ENCODE measurements at places on chromosomes 3 and 15. TPM values are rescaled to one million over a fixed set of nuclear protein-coding genes. Genes with fewer than 3 reads are reported as not detected.

DNA sequence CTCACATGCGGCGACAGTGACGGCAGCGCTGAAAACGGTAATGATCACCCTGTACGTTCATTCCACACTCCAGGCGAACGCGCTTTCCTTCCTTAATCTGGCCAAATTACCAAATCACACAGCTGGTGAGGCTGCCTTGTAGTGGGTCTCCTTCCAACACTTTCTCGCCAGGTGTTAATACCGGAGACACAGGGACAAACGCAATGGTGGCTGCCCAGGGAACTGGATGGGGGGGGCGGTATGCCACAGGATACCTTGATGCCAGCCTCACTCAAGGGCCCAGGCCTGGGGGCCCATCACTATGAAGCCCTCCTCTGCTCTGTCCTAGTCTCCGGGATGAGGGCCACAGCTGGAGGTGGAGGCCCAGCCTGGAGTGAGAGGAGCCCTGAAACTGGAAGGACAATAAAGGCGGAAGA, 1.4 kb upstream of the CAMK2N2 start:
- no peak overlapping the region for H3K27ac ChIP-seq
- H3K4me3 ChIP-seq, result peak overlapping the region; percentile 91
- no peak for DNase-seq
- peaks cover 6% of the 10 kb centered on the region for H3K4me1 ChIP-seq
- H3K27me3 ChIP-seq, result peaks cover 25% of the 10 kb centered on the region
- H3K36me3 ChIP-seq, result peaks cover 5% of the 10 kb centered on the region

LRTM1 gene
- not detected for total RNA-seq

DNA sequence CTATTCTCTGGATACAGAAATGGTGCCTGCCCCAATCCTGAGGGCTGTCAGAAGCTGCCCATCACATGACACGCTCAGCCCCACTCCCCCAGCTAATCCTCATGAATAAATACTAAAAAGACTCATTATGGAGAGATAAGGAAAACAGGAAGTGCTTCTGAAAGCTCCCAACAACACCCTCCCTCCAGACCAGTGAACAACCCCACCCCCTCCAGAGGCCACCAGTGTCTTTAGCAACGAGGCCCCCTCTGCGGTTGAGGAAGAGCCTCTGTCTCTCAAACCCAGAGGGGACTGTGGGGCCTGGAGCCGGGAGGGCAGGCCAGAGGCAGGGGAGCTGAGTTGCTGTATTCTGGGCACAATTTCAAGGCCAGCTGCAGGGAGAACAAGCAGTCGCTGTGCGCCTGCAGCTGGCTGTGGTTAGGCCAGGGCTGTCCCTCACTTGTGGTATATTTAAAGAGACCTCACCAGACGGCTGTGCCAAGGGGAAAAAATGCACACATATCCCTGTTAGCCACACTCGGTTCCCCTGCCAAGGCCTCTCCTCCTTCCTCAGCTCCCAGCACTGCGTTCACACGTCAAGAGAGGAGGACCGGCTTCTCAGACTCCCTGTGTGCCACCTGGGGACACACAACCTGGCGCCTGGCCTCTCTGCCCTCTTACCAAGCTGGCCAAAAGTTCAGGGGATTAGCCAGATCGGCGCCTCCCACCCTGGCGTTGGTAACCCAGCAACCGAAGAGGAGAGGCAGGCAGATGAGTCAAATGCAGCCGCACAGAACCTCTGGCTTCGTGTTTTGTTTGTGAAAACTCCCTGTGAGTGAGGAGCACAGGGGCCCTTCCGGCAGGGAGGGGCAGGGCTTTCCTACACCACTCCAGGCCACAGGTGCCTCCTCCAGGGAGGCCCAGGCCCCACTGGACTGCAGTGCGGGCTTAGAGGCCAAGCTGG, 101.2 kb upstream of the ETV5 start:
- no peak overlapping the region for H3K4me3 ChIP-seq
- no peak for DNase-seq
- H3K4me1 ChIP-seq, result no peaks in the 10 kb centered on the region
- H3K27ac ChIP-seq, result no peak overlapping the region
- H3K27me3 ChIP-seq, result no peaks in the 10 kb centered on the region
- no peaks in the 10 kb centered on the region for H3K36me3 ChIP-seq

ZIC4 gene
- not detected for total RNA-seq

- H3K27ac ChIP-seq, result no peak overlapping the region
- no peak overlapping the region for H3K4me3 ChIP-seq
- peaks cover 2% of the 10 kb centered on the region for H3K27me3 ChIP-seq
- H3K4me1 ChIP-seq, result no peaks in the 10 kb centered on the region
- H3K36me3 ChIP-seq, result no peaks in the 10 kb centered on the region
These were observed 25.5 kb upstream of the ZNF710 start for GRCh38 chr15:89975482-89976245.

GRCh38 chr3:98360681-98361080, 7.0 kb downstream of the OR5K4 start:
- no peak overlapping the region for H3K4me3 ChIP-seq
- no peak overlapping the region for H3K27ac ChIP-seq
- no peak for DNase-seq

DNA sequence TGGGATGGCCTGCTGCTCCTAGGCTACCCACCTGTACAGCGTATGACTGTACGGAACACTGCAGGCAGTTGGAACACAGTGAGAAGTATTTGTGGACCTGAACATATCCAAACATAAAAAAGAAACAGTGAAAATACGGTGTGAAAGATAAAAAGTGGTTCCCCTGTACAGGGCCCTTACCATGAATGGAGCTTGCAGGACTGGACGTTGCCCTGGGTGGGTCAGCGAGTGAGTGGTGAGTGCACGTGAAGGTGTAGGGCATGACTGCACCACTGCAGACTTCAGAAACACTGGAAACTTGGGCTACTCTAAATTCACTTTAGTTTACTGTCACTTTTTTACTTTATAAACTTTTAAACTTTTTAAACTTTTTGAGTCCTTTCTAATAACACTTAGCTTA, 71.2 kb upstream of the SLC6A6 start:
- H3K27me3 ChIP-seq, result peaks cover 2% of the 10 kb centered on the region
- no peaks in the 10 kb centered on the region for H3K36me3 ChIP-seq
- no peak overlapping the region for H3K27ac ChIP-seq
- peaks cover 19% of the 10 kb centered on the region for H3K4me1 ChIP-seq
- no peak for DNase-seq
- no peak overlapping the region for H3K4me3 ChIP-seq

GRCh38 chr15:71334873-71335272, 219.6 kb downstream of the THSD4 start:
- no peaks in the 10 kb centered on the region for H3K36me3 ChIP-seq
- H3K27ac ChIP-seq, result no peak overlapping the region
- peaks cover 11% of the 10 kb centered on the region for H3K4me1 ChIP-seq
- H3K27me3 ChIP-seq, result no peaks in the 10 kb centered on the region
- peak; percentile 20 for DNase-seq

SEMA3B gene
- 5.4 TPM for total RNA-seq

DNA sequence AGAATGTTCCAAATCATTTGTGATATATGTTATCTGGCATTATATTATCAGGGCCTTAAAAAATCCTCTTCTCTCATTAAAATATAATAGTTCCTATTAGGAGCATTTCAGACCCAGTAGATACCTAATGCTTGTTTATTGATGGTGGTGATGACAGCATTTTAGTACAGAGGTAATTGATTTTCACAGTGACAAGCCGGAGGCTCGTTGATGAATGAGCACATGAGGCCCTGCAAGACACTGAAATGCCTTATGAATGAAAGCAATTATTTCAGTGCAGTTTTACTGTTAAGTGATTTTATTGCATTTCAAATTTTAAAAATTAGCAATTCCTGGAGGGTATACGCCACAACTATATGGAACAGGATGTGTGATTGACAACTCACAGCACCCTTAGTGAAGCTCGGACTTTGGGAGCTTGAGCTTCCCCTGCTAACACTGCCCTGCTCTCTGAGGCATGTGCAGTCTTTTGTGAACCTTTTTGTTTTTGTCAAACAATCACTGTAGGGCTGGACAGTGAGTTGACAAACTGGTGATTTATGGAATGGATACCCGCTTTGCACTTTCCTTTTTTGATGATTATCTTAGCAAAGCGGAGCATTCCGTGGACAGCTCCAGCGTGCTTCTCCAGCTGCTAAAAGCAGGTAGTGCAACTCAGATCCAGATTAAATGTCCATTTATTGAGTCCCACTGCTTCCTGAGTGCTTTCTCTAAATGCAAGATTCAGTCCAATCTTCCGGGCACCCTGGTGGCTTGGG, 187.0 kb upstream of the ATP10A start:
- no peak overlapping the region for H3K27ac ChIP-seq
- no peaks in the 10 kb centered on the region for H3K36me3 ChIP-seq
- no peak for DNase-seq
- H3K4me1 ChIP-seq, result peaks cover 4% of the 10 kb centered on the region
- peaks cover 7% of the 10 kb centered on the region for H3K27me3 ChIP-seq

TFRC gene
- total RNA-seq, result 35.8 TPM

TUBGCP5 gene
- 15.6 TPM for total RNA-seq

GRCh38 chr3:27279123-27279522, 90.1 kb downstream of the NEK10 start:
- H3K4me1 ChIP-seq, result peaks cover 2% of the 10 kb centered on the region
- no peaks in the 10 kb centered on the region for H3K36me3 ChIP-seq
- H3K27me3 ChIP-seq, result no peaks in the 10 kb centered on the region
- no peak overlapping the region for H3K4me3 ChIP-seq
- no peak overlapping the region for H3K27ac ChIP-seq

DNA sequence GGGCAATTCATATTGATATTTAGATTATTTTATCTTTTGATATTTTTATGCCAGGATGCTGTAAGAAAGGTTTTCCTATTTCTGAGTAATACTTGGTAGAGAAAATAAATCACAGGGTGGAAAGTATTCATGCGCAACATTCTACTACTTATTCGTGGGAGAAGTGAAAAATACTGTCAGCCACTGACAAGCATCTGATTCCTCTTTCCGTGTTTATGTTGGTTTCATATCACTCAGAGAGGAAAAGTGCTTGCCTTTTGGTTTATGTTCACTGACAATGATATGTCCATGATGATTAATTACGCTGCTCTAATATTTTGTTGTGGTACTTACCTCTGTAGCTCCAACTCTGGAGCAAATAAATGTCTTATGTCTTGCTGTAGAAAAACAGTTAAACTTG, 429.4 kb downstream of the EDEM1 start:
- no peaks in the 10 kb centered on the region for H3K36me3 ChIP-seq
- no peak overlapping the region for H3K27ac ChIP-seq
- no peak for DNase-seq
- no peaks in the 10 kb centered on the region for H3K27me3 ChIP-seq

DNA sequence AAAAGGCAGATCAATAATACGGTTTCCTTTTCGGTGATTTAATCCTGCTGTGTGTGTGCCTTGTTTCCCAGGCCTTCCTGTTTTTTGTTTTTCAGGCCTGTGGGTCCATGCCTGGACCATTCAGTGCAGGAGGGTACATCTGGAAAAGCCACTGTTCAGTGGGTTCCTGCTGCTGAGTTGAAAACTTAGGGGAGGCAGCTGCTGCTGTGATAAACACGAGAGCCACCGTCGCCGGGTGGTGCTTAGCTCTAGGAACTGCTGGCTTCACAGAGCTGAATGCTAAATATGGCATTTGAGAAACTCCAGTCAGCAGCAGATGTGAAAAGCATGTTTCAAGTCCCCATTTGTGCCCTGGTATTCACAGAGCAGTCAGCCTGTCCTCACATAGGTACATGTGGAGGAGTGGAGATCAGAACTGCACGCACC, 44.0 kb downstream of the SYNM start:
- H3K27ac ChIP-seq, result peak overlapping the region; percentile 11
- peaks cover 9% of the 10 kb centered on the region for H3K4me1 ChIP-seq
- no peak for DNase-seq
- H3K4me3 ChIP-seq, result no peak overlapping the region
- H3K27me3 ChIP-seq, result no peaks in the 10 kb centered on the region
- no peaks in the 10 kb centered on the region for H3K36me3 ChIP-seq

MTFMT gene
- 12.6 TPM for total RNA-seq

GRCh38 chr3:192024751-192025150, 563.8 kb downstream of the PYDC2 start:
- DNase-seq, result no peak
- H3K4me3 ChIP-seq, result no peak overlapping the region
- no peak overlapping the region for H3K27ac ChIP-seq
- no peaks in the 10 kb centered on the region for H3K4me1 ChIP-seq
- no peaks in the 10 kb centered on the region for H3K36me3 ChIP-seq

CTXN2 gene
- 0.22 TPM for total RNA-seq

DNA sequence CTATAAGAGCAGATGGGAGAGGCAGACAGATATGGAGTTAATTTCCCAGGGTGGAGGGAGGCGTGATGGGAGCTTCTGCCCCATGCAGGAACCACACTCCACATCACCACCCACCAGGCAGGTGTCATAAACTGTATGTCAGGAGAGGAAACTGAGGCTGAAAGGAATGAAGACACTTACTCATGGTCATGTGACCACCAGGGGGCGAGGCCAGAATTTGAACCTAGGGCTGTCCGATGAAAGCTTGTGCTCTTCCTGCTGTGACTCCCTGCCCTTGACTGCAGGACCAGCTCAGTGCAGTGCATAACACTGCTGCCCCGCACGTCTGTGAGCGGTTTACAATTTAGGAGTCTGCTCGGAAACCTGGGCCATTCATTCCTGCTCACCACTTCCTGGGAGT, 28.8 kb downstream of the NUP210 start:
- H3K4me3 ChIP-seq, result no peak overlapping the region
- peaks cover 3% of the 10 kb centered on the region for H3K4me1 ChIP-seq
- H3K36me3 ChIP-seq, result no peaks in the 10 kb centered on the region
- H3K27ac ChIP-seq, result no peak overlapping the region
- DNase-seq, result no peak
- peaks cover 9% of the 10 kb centered on the region for H3K27me3 ChIP-seq

DNA sequence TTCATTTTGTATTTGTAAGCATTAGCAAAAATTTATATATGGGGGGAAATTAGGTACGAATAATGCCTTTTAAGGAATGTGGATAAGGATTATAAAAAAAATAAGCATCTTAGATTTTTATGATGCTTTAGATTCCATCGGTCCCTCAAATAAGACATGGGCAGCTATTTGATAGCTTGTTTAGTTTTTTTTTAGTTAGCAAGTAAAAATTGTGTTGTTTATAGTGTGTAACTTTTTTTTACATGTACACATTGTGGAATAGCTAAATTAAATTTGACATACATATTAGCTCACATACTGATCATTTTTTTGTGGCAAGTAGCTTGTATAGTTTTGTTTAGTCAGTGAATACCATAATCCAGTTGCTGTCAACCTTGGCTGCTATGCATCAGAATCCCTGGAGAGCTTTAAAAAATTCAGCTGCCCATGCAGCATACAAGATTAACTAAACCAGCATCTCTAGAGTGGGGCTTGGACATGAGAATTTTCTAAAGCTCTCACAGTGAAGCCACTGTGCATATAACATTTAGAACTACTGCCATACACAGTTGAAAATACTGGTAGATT, 53.9 kb downstream of the TMOD3 start:
- no peak for DNase-seq
- H3K36me3 ChIP-seq, result no peaks in the 10 kb centered on the region
- peaks cover 6% of the 10 kb centered on the region for H3K27me3 ChIP-seq
- no peak overlapping the region for H3K4me3 ChIP-seq

CHRM5 gene
- total RNA-seq, result not detected

- H3K27me3 ChIP-seq, result no peaks in the 10 kb centered on the region
- no peak for DNase-seq
- peaks cover 14% of the 10 kb centered on the region for H3K36me3 ChIP-seq
These were observed 25.0 kb upstream of the TEX264 start for GRCh38 chr3:51646091-51646490.

GRCh38 chr3:161233557-161233956, 12.4 kb downstream of the NMD3 start:
- no peak overlapping the region for H3K27ac ChIP-seq
- H3K4me3 ChIP-seq, result no peak overlapping the region

Data from glutamatergic neuron (in vitro differentiated cells).